Stimulated activated CD8-positive, alpha-beta memory T cell treated with anti-CD3 and anti-CD28 coated beads, Interleukin-4, amount 100 ng/mL, for 48 hours (primary cell): ENCODE measurements at places on chromosomes 3 and 15.
A peak's percentile ranks its signal among the peaks of the same experiment; 100 is the strongest.

GRCh38 chr3:115836944-115837343 lies 213.6 kb downstream of the GAP43 start:
- no peak for DNase-seq

DNA sequence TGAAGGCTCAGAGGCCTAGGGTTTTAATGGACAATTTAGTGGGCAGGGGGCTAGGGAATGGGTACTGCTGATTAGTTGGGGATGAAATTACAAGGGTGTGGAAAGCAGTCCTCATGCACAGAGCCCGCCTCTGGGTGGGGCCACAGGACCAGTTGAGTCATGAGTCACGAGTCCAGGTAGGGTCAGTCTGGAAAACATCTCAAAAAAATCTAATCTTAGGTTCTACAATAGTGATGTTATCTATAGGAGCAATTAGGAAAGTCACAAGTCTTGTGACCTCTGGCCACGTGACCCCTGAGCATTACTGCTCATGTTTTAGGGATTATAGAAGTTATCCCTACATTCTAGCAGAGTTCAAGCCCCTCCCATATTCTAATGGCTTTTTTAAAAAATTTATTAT lies 18.6 kb upstream of the IREB2 start:
- no peak for DNase-seq

- DNase-seq, result no peak
These were observed 4.4 kb upstream of the CLEC3B start for GRCh38 chr3:45021524-45022297.

- no peak for DNase-seq
These were observed 85.2 kb downstream of the UBE2E2 start for GRCh38 chr3:23288286-23288685.

- DNase-seq, result no peak
These were observed 26.7 kb downstream of the HCN4 start for GRCh38 chr15:73341886-73342600.

- no peak for DNase-seq
These were observed 30.3 kb upstream of the PTX3 start for GRCh38 chr3:157406394-157406793.

DNA sequence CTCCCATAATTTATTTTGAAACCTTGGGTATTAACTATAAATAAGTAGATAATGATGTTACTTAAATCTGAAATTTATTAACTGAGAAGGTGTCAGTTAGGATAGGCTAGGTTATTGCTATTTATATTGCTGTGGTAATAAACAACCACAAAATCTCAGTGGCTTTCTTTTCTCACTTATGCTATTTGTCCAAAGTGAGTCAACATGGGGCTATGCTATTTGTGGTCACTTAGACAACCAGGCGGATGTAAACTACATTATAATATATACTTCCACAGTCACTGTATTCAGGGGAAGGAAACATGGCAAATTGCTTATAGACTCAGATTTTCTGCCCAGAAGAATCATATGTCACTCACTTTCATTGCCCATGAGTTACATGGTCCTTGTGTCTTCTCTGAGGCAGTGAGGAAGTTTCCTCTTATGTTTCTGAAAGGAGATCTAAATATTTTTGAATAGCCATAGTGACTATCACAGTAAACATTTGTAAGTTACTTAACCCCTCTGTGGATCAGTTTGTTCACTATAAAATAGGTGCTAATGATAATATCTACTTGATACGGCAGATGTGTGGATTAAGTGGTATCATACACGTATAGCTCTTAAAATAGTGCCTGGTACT lies 19.8 kb downstream of the HMG20A start:
- DNase-seq, result no peak

DNA sequence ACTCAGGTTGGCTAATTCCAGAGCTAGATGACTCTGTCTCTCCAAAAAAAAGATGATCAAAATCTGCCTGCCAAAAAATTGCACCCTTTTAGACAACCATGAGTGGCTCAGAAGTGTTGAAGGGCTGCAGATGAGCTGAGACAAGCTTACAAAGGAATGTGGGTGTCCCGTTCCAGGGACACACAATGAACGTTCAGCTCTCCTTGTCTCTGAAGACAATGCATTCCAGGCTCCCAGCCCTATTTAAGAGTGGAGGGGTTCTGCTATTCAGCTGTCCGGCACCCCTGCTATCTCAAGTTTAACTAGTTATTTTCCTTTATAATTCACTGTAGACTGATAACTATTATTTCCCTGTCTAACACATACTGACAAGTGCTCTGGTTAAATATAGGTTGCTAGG lies 355.1 kb upstream of the WNT5A start:
- DNase-seq, result no peak

- DNase-seq, result no peak
These were observed 630.5 kb upstream of the LMCD1 start for GRCh38 chr3:7871003-7871560.

DNA sequence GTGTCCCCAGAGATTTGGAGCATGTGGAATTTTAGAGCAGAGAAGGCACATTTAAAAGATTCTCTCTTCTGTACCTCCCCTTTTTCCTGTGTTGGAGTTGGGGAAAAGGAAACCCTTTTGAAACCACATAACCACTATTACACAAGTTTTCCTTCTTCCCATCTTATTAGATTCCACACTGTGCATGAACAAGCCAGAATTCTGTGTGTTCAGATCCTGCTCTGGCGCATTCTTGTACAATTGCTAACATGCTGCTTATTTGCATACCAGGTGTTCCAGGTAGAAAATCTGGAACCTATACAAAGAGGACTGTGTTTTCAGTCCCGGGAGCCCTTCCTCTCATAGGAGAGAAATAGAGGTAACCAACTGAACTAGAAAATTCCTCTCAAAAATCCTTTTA lies 2.6 kb upstream of the CIB2 start:
- DNase-seq, result no peak

DNA sequence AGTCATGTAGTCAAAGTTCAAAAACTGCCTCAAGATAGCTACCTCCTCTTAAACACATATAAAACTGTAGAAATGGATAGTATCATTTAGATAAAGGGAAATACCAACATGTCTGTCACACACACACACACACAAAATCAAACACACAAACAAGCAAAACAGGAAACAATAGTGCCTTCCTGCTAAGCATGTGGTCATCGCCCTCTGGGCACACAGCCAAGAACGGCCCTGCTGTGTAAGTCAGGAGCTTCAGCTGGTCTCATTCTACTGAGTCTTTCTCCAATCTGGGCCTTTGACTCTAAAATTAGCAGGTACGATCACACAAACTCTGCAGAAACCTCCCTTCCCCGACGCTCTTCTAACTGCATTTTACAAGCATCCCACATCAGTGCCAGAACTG lies 272.2 kb upstream of the CHRNA7 start:
- no peak for DNase-seq

DNA sequence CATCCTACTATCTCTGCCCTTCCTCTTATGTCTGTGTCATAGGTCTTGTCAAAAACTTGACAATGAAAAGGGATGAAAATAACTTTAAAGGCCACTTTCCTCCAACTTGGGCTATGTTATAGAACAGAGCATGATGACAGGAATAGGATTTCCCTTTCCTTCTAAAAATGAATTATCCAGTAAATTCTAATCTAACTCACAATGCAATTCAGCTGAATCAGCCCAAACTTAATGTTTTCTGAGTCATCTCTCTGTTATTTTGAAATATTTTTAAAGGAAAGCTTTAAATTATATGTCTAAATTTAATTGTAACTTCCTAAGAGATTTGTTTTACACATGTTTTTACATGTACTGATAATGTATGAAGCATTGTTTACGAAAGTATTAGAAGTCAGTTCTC lies 258.5 kb downstream of the BBX start:
- DNase-seq, result no peak

GRCh38 chr3:61439122-61439458 lies 122.3 kb upstream of the PTPRG start:
- no peak for DNase-seq

DNA sequence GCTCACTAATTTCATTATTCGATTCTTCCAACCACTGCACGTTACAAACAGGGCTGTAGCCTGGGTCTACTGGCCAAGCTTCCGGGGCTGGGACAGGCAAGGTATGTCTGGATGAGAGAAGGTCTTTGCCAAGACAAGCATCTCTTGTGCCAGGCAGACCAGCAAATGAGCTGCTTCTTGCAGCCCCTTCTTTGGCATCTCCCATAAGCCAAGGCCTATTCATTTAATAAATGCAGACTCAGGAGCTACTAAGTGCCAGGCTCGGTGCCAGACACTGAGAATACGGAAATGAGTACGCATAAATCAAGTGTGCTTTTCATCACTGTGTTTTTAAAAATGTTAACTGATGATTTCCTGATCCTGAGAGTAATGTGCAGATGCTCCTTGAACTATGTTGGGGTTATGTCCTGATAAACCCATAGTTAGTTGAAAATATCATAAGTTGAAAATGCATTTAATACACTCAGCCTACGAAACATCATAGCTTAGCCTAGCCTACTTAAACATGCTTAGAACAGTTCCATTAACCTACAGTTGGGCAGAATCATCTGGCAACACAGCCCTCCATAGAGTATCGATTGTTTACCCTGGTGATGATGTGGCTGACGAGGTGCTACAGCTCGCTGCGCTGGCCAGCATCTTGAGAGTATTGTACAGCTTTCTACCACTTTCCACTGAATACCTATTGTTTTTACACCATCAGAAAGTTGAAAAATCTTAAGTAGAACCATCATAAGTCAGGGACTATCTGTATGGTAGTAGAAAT lies 135.0 kb upstream of the CTDSPL start:
- no peak for DNase-seq

- peak; percentile 57 for DNase-seq
These were observed at the start of gene APBA2 for GRCh38 chr15:28885630-28886430. Gene APBA2, plus strand, starts transcription at chr15:28885974. Its CDS starts 167,911 bp downstream, at chr15:29053885.

GRCh38 chr15:31302778-31303725 lies 23.6 kb upstream of the KLF13 start:
- peak; percentile 49 for DNase-seq

DNA sequence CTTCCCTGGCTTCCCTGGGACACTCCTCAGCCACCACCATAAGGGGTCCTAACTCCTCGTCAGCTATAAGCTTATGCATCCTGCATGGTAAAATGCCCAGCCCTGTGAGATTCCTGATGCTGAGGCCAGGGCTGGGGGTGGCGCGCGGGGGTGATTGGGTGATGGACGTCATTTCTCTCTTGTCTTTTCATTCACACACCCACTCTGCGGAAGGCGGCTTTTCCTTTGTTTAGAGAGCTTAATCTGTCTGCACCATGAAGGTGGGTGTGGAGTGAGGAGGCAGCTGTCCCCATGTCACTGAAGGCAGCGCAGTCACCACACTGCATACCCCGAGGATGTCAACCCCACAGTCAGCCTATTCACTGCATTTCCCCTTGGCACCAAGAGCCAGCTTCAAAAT lies 110.0 kb upstream of the NSMCE3 start:
- no peak for DNase-seq

- peak; percentile 71 for DNase-seq
These were observed 203.6 kb downstream of the AKAP13 start for GRCh38 chr15:85583923-85584390.

DNA sequence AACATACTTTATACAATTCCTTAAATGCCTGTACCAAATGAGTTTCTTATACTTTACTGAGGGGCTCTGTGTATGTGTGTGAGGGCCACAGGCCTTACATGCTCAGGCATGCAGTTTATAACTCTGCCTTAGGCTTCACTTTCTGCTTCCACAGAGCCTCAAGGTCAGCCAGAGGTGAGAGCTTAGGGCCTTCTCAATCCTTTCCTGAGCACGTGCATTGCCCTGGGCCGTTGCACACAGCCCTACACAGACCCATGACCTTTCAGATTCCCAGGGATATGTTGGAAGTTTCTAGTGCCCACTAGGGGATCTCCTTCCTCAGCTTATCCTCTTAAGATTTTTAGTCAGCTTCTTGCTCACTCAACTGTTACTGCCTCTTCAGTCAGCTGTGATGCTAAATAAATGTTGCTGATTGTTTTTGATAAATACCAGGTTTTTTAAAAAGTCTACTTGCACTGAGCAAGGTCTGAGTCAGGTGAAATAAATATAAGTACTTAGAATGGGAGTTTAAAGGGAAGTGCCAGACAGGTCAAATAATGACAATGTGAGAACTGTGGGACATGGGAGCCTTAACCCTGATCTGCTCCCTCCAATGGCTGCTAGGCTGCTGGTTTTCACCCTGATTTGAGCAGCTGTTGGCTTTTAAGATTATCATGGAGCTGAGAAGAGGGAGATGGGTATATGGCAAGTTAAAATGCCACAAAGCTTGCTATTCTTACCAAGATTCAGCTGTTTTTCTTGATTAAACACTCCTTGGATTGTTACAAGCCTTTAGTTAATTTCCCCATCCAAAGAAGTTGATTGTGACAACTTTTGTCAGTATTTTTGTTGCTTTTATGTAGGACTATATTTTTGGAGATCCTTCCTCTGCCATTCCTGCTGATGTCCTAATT lies 169.5 kb downstream of the PLD1 start:
- no peak for DNase-seq
